Cortex of kidney (tissue), 1 donor: ENCODE measurements at places on chromosomes 5 and 9.

DNA sequence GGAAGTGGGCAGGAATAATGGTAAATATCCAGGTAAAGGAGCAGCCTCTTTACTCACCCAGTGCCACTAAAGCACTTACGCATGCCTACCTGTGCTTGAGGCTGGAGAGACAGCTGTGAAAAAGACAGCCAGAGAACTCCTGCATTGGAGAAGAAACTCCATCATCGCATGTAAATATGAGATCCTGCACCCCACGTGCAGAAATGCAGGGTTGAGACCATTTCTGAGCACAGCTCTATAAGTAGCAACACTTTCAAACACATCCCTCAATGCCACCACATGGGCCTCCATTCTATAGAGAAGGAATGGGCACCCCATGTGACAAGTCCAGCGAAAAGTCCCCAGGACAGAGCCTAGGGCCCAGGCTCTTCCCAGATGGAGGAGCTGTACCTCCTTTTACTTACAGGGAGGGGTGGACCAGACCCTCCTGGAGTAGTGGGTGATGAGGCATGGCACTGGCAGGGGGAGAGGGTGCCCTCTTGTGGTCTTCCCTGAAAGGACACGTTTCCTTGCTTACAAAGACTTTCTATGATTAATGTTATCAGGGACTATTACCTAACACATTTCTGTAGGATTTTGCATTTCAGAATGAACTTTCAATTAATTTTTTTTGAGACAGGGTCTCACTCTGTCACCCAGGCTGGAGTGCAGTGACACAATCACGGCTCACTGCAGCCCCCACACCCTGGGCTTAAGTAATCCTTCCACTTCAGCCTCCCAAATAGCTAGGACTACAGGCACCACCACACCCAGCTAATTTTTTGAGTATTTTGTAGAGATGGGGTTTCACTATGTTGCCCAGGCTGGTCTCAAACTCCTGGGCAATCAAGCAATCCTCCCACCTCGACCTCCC is 55.3 kb upstream of the IL17B start:
- no peak for DNase-seq

DNA sequence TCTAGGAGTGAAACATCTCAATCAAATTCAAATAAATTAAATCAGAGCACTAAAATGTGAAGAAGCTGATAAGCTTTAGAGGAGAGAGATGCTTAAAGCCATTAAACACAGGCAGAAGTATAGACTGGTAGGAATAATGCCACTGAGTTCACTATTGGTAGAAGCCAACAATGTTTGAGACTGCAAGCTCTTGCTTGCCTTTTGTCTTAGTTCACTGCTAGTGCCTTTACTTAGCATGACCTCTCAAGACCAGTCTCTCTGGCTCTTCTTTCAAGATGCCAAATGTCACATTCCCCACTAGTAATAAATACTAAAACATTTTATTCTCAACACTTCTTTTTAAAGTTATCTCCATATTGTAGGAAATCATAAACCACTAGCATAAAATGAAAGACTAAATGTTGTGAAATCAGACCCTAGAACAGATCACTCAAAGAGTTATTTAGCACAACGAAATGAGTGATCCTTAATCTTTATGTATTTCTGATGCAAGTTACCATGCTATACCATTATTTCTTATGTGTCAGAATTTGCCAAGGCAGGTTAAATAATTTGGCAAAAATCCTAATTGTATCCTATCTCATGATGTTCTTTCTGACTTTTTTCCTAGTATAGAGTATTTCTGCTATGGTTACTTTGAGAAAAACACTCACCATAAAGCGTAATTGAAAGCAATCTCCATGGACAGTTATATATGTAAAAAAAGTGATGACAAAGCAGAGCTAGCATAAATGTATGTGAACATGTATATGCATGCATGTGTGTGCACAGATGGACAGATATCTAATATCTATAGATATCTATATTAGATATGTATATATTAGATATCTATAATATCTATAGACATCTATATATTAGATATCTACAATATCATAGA is 57.5 kb downstream of the PJA2 start:
- DNase-seq = no peak

DNA sequence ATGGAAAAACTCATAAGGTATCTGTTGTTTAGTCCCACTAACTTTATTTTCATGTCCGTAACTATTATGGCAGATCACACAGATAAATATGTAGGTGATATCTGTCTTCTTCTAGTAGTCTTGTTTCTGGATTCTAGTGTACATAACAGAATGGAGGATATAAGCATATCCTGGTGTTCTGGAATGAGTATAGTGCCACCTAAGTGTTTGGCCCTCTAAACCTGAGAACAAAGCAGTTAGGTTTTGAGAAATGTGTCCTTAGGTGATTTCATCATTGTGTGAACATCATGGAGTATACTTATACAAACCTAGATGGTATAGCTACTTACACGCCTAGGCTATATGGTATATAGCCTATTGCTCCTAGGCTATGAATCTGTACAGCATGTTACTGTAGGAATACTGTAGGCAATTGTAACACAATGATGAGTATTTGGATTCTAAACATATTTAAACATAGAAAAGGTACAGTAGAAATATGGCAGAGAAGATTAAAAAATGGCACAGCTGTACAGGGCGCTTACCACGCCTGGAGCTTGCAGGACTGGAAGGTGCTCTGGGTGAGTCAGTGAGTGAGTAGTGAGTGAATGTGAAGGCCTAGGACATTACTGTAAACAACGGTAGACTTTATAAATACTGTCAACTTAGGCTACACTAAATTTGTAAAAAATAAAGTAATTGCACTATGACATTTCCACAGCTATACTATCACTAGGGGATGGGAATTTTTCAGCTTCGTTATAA is 150.3 kb upstream of the SLC24A2 start:
- DNase-seq = no peak

- DNase-seq = no peak
Measured at GRCh38 chr9:36416890-36417289, 16.8 kb upstream of the RNF38 start.

DNA sequence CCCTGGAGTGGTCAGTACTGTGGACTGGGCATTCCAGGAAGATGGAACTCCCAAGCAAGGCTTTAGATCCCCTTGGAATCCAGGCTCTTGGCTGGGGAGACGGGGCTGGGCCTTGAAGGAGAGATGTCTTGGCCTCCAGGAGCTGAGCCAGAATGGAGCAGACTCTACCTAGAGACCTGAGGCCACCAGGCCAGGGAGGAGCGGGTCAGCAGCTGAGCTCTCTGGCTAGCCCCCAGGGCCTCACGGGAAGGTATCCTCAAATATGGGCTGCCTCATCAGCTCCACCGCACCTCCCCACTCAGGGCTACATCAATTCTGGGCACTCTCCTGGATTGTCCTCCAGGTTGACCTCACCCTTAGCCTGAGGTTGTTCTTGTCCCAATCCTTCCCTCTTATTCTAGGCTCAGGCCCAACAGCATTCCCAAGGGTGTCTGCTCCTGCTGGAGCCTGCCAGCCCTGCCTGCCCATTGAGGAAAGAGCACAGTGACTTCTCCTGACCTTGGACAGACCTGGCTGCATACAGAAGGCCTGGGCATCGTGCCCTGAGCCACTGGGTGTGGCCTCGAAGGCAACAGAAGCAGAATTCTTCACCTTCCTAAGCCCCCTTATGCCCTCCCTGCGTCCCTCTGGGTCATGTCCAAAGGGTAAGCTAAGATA is 3.0 kb upstream of the PDLIM4 start:
- DNase-seq = no peak

DNA sequence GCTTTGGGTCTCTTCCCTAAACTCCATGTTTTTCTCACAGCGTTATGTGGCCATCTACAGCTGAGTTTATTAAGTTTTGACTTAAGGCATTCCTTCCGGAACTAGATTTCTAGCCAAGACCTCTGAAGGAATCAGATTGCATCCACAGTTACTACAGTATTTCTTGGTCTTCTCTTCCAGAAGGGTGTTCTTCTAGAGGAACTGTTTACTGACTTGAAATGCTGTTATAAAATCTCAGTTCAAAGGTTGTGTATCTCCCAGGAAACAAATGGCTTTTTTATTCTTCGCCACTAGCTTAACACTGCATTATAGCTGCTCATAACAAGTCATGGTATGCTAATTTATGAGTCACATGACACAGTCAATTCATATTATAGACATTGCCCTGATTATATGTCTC is 55.3 kb upstream of the RAD23B start:
- no peak for DNase-seq

GRCh38 chr5:64487283-64487682 is 18.5 kb upstream of the RGS7BP start:
- DNase-seq = no peak

- no peak for DNase-seq
Measured at GRCh38 chr5:160390787-160391696, 8.8 kb downstream of the FAM200C start.

DNA sequence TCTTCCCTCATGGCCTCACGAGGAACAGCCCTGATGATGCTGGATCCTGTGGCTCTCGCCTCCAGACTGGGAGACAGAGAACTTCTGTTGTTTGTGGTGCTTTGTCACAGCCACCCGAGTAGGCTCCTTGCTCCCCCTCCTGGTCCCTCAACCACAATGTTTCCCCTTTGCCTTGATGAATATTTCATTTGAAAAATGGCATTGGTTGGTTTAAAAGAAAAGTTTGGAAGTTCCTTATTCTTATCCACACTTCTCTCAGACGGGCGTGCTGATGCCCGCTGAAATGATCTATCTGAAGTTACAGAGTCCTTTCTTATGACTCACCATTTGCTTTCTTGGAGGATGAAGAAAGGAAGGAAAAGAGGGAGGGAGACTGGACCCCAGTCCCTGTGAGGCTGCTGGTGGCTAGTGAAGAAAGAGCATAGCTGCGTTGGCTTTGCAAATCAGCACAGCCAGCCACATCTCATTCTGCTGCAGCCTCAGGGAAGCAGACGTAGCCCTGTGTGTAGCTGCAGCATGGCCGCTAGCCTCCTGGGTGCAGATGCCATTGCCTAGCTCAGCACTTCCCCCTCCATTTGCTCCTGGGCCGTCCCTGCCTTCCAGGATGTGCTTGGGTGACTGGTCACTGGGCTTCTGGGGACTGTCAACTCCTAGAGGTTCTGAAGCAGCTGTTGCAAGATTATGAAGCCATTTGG is 185.9 kb downstream of the ERCC6L2 start:
- DNase-seq = no peak

- no peak for DNase-seq
Measured at GRCh38 chr9:126155756-126156664, 170.6 kb upstream of the MVB12B start.

GRCh38 chr5:22431406-22431805 is 421.7 kb downstream of the CDH12 start:
- no peak for DNase-seq

GRCh38 chr9:12813960-12814876 is 39.4 kb downstream of the LURAP1L start:
- no peak for DNase-seq

GRCh38 chr5:151661968-151662732 is 24.6 kb downstream of the SPARC start:
- DNase-seq = no peak

DNA sequence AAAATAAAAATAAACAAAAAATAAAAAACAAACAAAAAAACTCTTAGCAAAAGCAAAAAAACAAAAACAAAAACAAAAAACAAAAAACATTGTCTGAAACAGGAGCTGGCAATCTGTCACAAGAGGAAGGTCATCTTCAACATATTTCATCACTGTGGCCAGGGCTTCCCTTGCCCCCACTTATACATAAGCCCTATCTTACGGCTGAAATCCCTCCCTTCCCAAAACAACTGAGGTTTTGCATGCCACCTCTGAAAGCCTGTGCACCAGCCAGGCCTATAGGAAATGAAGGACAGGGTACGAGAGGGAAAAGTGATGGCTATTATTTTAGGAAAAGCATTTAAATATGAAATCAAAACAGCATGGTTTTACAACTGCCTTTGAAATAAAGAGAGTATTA is 10.8 kb downstream of the MTMR12 start:
- DNase-seq = no peak

- no peak for DNase-seq
Measured at GRCh38 chr5:7501061-7501460, 105.1 kb downstream of the ADCY2 start.
